ENCODE measurements at places on chromosomes 1 and 21. TPM values are rescaled to one million over a fixed set of nuclear protein-coding genes. Genes with fewer than 3 reads are reported as not detected.

DNA sequence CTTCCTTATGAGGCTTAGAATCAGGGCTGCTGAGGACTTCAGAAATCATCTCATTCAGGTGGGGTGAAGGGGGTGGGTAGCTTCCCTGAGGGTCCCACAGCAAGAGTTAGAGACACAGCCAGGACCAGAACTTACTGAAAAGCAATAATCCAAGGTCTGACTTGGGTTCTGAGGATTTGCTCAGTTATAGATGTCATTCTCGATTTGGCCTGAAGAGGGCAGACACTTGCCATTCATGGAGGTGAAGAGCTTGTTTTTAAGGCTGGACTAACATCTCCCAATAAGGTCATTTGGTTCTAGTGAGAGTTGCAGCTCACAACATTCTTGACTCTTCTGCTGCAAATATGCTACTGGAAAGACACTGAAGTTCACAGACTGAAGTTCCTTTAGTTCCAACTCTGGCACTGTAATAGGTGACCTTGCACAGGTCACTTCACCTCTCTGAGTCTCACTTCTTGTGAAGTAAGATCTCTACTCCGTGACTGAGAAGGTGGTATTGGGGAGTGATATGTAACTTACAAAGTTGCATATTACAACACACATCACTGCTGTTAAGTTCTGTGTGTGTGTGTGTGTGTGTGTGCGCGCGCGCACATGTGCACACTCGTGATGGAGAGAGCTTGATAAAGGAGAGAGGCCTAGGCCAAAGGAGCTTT, 69.8 kb upstream of the DIRAS3 start:
- no peak for DNase-seq
- H3K4me3 ChIP-seq: no peak overlapping the region
- peaks cover 2% of the 10 kb centered on the region for H3K27me3 ChIP-seq
- H3K27ac ChIP-seq: no peak overlapping the region
- H3K4me1 ChIP-seq: peaks cover 3% of the 10 kb centered on the region

DNA sequence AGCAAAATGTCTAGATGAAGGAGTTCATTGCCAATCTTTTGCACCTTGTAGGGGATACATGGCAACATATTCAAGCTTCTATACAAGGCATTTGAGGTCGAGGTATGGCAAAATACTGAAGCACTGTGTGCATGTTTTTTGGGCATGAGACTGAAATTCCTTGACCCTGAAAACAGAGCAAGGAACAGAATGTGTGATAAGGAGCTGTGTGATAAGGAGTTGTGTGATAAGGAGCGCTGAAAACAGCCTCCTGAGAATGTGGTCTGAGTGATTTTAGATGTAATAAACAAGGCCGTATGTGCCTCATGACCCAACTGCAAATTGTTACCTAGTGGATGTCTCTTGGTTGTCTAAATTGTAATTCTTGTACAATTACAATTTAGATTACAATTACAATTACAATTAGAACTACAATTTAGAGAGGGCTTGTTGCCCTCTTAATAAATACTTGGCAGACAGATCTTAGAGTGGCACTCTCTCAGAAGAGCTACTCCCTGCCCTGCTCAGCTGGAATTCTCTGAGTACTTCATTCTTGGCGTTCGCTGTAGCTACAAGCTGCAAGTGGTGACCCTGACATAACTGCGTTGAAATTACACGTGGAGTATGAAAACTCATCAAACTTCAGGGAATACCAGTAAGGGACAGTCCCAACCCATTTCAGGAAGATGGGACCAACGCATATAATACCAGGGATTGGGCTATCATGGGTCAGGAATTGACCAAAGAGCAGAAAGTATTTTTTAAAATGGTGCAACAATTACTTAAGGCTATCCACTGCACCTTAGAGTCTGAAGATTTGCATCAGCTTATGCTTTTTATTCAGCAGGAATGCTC, 20.0 kb upstream of the ITLN1 start:
- H3K4me1 ChIP-seq: no peaks in the 10 kb centered on the region
- DNase-seq: no peak
- no peak overlapping the region for H3K4me3 ChIP-seq
- peaks cover 8% of the 10 kb centered on the region for H3K27me3 ChIP-seq
- H3K36me3 ChIP-seq: no peaks in the 10 kb centered on the region

- no peak overlapping the region for H3K4me3 ChIP-seq
- peaks cover 17% of the 10 kb centered on the region for H3K27me3 ChIP-seq
- no peak overlapping the region for H3K27ac ChIP-seq
- DNase-seq: no peak
- H3K4me1 ChIP-seq: no peaks in the 10 kb centered on the region
- no peaks in the 10 kb centered on the region for H3K36me3 ChIP-seq
Observed at GRCh38 chr1:214568328-214568727, 16.9 kb upstream of the PTPN14 start.

DNA sequence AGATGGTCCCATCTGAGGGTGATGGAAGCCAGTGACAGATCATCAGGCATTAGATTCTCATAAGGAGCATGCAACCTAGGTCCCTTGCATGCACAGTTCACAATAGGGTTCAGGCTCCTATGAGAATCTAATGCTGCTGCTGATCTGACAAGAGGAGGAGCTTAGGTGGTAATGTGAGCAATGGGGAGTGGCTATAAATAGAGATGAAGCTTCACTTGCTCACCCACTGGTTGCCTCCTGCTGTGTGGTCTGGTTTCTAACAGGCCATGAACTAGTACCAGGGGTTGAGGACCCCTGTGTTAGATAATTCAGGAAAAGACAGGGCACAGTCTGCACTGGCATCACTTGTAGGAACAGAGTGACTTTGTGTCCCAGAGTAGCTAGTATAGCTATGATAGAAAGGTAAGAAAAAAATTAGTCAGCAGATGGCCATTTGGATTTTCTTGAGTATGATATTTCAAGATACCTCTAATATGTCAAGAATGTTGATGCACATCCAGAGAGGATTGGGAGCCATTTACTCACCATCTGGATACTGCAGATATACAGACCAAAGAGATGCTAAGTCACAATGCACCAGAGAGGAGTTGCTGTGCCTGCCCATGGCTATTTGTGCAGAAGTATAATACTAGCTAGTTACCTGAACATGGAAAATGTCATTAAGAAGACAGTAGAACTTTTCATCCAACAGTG, 53.6 kb downstream of the ADCY10 start:
- H3K4me1 ChIP-seq: no peaks in the 10 kb centered on the region
- H3K27ac ChIP-seq: no peak overlapping the region
- no peak for DNase-seq
- no peaks in the 10 kb centered on the region for H3K36me3 ChIP-seq

GRCh38 chr21:16125274-16125673, 395.5 kb downstream of the USP25 start:
- H3K4me1 ChIP-seq: no peaks in the 10 kb centered on the region
- no peaks in the 10 kb centered on the region for H3K36me3 ChIP-seq
- H3K4me3 ChIP-seq: no peak overlapping the region
- DNase-seq: no peak
- H3K27ac ChIP-seq: no peak overlapping the region
- no peaks in the 10 kb centered on the region for H3K27me3 ChIP-seq

DNA sequence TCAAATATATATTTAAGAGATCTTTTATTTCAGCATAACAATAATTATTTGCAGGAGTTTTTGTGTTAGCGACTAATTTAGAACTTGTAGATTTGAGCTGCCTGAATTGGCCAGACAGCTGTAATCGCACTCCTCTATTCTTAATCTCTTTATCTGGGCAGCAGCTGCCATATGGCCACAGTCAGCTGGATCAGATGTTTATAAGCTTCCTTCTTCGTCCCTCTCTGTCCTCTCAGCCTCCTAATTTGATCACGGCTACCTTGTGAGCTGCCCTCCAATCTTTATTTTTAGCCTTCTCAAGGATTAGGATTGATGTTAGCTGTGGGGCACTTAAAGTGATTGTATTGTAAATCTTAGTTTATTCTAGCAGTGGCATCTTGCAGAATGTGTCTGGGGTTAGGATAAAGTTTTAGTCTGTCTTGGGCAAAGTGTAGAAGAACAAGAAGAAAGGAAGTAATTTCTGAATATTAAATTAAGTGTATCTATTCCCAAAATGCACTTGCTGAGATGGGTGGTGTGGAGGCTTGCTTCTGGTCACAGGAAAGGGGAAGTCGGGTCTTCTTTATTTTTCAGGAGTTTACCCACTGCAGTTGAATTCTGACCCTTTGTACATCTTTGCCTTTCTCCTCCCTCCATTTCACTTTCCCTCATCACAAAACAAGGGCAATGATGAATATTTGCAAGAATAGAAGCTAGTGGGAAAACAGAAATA, 1.1 kb downstream of the ZBTB18 start:
- no peak overlapping the region for H3K4me3 ChIP-seq
- no peak for DNase-seq
- peaks cover 26% of the 10 kb centered on the region for H3K4me1 ChIP-seq
- H3K36me3 ChIP-seq: peaks cover 10% of the 10 kb centered on the region

GRCh38 chr1:220843481-220844011, 35.7 kb upstream of the HLX start:
- H3K4me1 ChIP-seq: no peaks in the 10 kb centered on the region
- H3K27ac ChIP-seq: no peak overlapping the region
- H3K4me3 ChIP-seq: no peak overlapping the region
- no peak for DNase-seq

DNA sequence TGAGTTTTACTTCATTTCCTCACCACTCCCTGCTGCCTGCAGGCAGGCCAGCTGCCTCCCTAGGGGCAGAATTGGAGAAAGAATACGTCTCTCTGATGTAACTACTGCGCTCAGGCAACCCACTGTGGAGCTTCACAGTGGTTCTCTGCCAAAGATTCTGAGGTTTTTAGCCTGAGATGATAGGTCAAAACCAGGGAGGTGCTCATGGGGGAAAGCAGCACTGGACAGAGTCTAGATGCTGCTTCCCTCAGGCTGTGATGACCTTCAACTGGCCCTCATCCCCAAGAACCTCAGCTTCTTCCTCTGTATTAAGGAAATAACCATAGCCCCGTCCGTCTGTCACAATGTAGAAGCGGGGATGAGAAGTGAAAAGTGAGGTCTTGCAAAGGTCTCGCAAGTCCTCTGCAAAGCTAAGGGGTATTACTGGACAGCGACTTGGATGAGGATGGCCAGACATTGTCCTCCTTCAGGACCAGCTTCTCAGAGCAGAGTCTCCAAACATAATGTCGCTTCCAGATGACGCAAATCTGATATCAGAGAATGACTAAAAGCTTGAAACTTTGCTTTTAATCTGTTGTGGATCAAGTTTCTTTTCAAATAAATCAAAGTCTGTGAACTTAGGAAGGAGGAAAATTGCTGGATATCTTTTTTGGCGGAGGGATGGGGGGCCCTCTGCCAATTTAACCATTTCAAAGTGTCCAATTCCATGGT, 65.9 kb upstream of the ATP5PO start:
- no peak for DNase-seq
- no peak overlapping the region for H3K4me3 ChIP-seq
- peaks cover 26% of the 10 kb centered on the region for H3K36me3 ChIP-seq
- H3K4me1 ChIP-seq: peaks cover 43% of the 10 kb centered on the region

GRCh38 chr1:155940993-155941844, at the start of gene RXFP4:
RXFP4 (plus strand) TSS chr1:155941638; CDS start chr1:155941710, 72 bp downstream.
- peak within 1 kb of the TSS; percentile 89 for H3K27ac ChIP-seq
- H3K4me1 ChIP-seq: peaks cover 42% of the 10 kb centered on the region
- H3K4me3 ChIP-seq: peak within 1 kb of the TSS; percentile 45
- DNase-seq: no peak
- H3K27me3 ChIP-seq: no peaks in the 10 kb centered on the region

GRCh38 chr1:153231785-153232184, 14.4 kb downstream of the PRR9 start:
- no peak overlapping the region for H3K27ac ChIP-seq
- H3K4me3 ChIP-seq: no peak overlapping the region
- H3K36me3 ChIP-seq: no peaks in the 10 kb centered on the region
- peaks cover 17% of the 10 kb centered on the region for H3K27me3 ChIP-seq
- DNase-seq: no peak

GRCh38 chr1:87902830-87903229, 574.1 kb downstream of the LMO4 start:
- H3K36me3 ChIP-seq: no peaks in the 10 kb centered on the region
- no peak for DNase-seq
- H3K27ac ChIP-seq: no peak overlapping the region
- H3K4me1 ChIP-seq: peaks cover 5% of the 10 kb centered on the region
- peaks cover 4% of the 10 kb centered on the region for H3K27me3 ChIP-seq

- no peak overlapping the region for H3K4me3 ChIP-seq
- H3K27me3 ChIP-seq: peaks cover 2% of the 10 kb centered on the region
- peaks cover 2% of the 10 kb centered on the region for H3K4me1 ChIP-seq
Observed at GRCh38 chr1:180611016-180611930, 20.5 kb upstream of the XPR1 start.

- no peak for DNase-seq
- H3K27ac ChIP-seq: no peak overlapping the region
- no peaks in the 10 kb centered on the region for H3K4me1 ChIP-seq
- peaks cover 2% of the 10 kb centered on the region for H3K27me3 ChIP-seq
Observed at GRCh38 chr1:58432851-58433668, 113.5 kb downstream of the OMA1 start.

- H3K36me3 ChIP-seq: no peaks in the 10 kb centered on the region
- peaks cover 3% of the 10 kb centered on the region for H3K27me3 ChIP-seq
- no peak overlapping the region for H3K27ac ChIP-seq
- peaks cover 4% of the 10 kb centered on the region for H3K4me1 ChIP-seq
Observed at GRCh38 chr1:107183011-107183410, 42.2 kb downstream of the NTNG1 start.

GRCh38 chr1:247576514-247576913, 11.6 kb upstream of the OR2G2 start:
- H3K4me3 ChIP-seq: no peak overlapping the region
- DNase-seq: no peak
- H3K27ac ChIP-seq: no peak overlapping the region
- no peaks in the 10 kb centered on the region for H3K36me3 ChIP-seq

- peaks cover 7% of the 10 kb centered on the region for H3K4me1 ChIP-seq
- no peak for DNase-seq
- H3K36me3 ChIP-seq: no peaks in the 10 kb centered on the region
Observed at GRCh38 chr1:229088711-229089110, 182.2 kb upstream of the RAB4A start.

CD52 gene
- 1,078 TPM for total RNA-seq

CELA3B gene
- total RNA-seq: not detected

S100A16 gene
- not detected for total RNA-seq

TACSTD2 gene
- not detected for total RNA-seq

VANGL2 gene
- total RNA-seq: 0.06 TPM

CADM3 gene
- not detected for total RNA-seq

C1orf232 gene
- total RNA-seq: not detected

GBP6 gene
- 0.23 TPM for total RNA-seq

MPC2 gene
- total RNA-seq: 64.1 TPM

Data from activated naive CD8-positive, alpha-beta T cell treated with anti-CD3 and anti-CD28 coated beads, Interleukin-2, amount 10 ng/mL, durations not matched to agents 7 days and 5 days (primary cell).